ENCODE measurements at places on chromosomes 2 and 18.

- DNase-seq = no peak
These were observed 120.0 kb upstream of the OSR1 start for GRCh38 chr2:19478409-19478808.

GRCh38 chr2:178136321-178137025 is 24.2 kb downstream of the RBM45 start:
- DNase-seq = no peak

DNA sequence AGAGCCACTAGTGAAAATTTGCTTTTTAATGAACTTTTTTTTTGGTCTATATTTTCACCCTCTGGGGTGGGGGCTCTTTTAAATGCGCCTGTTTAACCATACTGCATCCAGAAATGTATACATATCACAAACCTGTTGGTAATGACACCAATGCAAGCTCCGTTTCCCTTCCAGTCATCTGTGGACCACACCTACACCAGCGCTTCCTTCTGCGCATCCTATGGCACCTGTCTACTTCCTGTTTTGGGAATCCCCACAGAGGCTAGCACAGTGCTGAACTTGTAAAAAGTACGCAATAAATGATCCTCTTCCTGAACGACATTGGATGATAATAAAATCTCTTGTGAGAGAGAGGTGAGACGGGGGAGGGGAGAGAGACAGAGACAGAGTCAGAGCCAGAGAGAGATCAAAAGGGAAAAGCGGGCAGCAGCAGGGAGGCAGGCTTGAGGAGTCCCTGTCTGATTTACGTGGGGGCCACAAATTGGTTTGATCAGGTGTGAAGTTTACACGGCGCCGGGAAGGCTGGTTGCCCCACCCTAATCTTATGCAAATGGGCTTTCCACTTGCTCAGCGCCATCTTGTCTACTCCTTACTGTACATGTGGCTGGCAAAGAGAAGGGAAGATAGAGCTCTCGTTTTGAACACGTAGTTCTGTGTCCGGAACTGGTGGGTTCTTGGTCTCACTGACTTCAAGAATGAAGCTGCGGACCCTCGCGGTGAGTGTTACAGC is 38.1 kb upstream of the SLC38A11 start:
- DNase-seq = no peak

GRCh38 chr18:67131498-67131897 is 385.0 kb downstream of the DSEL start:
- no peak for DNase-seq

DNA sequence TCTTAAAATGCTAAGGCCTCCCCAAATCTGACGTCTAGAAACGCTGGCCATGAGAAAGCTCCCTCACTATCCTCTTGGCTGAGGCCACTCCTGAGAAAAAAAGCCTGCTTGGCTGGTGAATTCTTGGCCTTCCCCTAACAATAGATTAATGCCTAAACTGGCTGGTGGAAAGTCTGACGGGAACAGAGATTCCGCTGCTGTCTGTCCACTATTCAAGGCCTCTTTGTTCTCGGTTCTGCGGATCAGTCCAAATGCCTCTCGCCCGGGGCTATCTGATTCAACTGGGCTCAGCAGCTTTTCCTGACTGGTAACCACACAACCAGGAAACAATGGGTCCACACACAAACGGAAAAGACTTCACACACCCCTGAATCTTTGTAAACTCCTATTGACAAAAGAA is 27.2 kb downstream of the PXDN start:
- no peak for DNase-seq
